ENCODE measurements at places on chromosomes 6 and 20.

DNA sequence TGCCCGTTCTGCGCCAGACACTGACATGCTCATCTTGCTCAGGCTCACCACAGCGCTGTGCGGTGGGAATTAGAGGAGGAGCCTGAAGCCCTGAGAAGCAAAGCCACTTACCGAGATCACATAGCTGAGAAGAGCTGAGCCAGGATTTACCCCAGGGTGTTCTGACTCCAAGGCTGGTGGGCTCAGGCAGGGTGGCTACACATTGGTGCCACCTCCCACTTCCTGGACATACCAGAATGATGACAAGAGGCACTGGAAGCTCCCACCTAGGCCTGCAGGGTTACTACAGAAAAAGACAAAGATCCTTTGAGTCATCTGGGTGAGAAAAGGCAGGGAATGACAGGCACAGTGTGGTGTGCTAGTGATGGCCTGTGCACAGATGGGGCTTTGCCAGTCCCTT, 24.4 kb upstream of the FKBP1A start:
- no peak for DNase-seq

GRCh38 chr6:140490081-140490480, 1115.6 kb upstream of the CITED2 start:
- no peak for DNase-seq

DNA sequence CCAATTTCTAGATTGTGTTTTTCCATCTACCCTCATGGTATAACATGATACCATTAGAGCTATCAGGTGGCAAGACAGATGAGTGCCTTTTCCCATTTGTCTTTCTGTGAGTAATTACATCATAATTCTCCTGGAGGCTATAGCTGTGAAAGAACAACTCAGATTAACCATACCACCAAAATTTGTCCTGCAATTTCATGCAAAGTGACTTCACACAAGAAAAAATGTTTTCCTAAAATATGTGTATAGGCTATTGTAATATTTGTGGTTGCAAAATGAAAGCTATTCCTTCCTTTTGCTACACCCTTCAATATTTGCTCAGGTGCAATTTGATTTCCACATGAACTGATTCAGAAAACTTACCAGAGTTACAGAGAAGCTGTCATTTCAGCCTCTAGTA, 547.7 kb upstream of the ID4 start:
- no peak for DNase-seq

GRCh38 chr6:166341977-166342348, 382 bp downstream of the SFT2D1 start:
- DNase-seq = no peak

GRCh38 chr6:68740828-68741500, 105.9 kb downstream of the ADGRB3 start:
- no peak for DNase-seq

DNA sequence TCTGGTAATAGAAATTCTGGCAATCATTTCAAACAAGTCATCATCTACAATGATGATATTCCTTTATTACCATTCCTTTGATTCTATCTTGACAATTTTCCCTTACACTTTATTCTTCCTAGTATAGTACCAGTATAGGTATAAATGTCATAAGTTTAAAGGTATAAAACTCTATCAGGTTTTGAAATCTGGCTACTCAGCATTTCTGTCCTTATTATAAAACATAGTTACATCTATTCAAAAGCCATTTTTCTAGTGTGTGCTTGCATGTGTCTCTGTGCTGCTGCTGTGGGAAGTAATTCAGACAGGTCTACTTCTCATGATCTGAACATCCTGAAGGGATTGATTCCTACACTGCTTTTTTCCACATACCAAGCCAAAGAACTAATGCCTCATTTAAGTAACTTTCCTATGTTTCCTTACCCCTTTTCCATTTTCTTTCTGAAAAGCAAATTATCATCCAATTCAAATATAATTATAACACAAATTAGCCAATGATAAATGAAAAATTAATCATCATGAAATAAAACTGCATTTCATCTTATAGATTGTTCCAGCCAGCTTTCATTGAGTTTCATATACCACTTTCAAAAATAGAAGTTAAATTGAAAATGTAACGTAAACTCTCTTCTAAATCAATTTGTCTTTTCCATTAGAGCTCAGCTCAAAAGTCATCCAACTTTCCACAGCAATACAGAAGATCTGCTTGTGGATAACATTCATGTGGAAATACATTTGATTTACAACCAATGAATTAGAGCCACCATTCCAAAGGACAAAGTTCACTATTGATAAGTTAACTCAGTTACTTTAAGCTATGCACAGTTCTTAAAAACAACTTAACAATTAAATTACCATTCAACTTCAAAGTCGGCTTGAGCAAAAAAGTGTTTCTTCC, 35.9 kb downstream of the COL12A1 start:
- DNase-seq = no peak

GRCh38 chr6:6962699-6963098, 145.1 kb upstream of the RREB1 start:
- no peak for DNase-seq

- no peak for DNase-seq
Measured at GRCh38 chr6:115934145-115934544, 126.5 kb downstream of the FRK start.

GRCh38 chr6:144365271-144365670, 80.1 kb downstream of the UTRN start:
- no peak for DNase-seq

- DNase-seq = no peak
Measured at GRCh38 chr6:122524056-122524455, 52.4 kb upstream of the SERINC1 start.

DNA sequence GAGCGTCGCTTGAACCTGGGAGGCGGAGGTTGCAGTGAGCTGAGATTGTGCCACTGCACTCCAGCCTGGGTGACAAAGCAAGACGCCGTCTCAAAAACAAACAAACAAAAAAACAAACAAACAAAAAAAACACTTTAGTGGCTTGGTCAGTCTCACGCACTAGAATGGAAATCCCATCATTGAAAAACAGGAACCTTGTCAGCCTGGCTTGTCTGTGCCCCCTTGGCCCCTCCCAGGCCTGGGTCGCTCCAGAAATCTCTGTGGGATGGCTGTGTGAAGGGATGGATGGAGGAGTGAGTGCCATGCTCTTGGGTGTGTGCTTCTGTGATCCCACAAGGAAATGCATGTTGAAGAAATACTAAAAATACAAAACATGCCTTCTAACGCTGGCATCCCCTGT, 20.9 kb upstream of the NAA20 start:
- DNase-seq = no peak

DNA sequence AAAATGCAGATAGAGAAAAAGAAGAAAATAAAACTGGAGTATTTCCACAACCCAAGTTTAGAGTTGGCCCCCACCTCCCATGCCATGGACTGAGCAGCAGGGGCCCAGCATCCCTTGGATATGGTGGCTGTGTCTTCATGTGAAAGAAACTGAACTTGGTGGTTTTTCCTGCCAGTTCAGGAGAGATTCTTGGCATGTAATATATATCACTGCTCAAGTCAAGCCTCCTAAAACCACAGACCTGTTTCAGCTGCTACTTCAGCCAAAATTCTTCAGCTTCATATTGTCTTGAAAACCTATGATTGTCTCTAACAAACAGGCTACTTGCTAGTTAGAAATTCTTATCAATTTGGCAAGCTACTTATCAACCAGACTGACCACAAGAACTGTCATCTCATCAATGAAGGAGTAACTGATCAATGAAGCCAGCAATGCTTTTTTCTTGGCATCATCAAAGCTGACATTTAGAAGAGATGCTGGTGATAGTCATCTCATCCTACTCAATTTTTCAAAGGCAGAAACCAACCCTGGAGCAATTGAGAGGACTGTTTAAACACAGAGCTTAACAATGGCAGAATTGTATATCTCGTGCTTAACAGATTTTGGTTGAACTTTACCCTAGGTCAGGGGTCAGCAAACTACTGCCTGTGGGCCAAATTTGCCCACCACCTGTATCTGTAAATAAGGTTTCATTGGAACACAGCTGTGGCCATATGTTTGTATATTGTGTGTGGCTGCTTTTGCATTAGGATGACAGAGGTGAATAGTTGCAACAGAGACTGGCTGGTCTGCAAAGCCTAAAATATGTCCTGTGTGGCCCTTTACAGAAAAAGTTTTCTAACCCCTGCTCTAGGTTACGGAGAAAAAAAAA, 10.4 kb upstream of the NOL7 start:
- DNase-seq = no peak

DNA sequence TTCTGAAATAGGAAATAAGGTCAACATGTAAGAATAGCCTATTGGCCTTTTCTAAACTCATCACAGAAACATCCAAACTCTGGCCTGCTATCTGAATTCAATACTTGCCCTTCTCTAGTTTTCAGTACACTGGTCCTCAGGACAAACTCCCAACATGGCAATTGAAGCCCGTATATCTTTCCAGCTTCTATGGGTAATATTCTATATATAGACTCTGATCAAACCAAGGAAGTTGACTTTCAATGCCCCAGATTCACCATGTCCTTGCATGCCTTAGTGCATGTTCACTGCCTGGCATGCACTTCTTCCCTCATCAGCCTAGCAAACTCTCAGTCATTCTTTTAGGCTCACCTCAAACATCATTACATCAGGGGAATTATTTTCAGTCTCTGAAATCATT, 73.2 kb downstream of the RSPO3 start:
- DNase-seq = no peak

DNA sequence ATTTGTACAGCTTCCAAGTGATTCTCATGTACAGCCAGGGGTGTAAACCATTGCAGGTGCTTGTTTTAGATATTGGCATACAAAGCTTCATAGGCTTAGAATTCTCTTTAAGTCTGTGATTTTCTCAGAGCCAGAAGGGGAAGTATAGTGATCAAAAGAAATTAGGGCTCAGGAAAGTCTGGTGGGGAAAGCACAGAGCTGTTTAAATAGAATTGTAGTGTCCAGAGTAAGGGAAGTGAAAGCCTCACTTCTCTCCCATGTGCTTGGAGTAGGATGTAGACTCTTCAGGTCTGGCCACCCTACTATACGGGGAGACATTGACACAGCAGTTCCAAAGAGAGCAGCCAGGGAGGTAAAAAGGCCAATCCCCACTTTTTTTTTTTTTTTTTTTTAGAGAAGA, 10.4 kb downstream of the GCNT2 start:
- DNase-seq = no peak

- DNase-seq = no peak
Measured at GRCh38 chr6:11604215-11604614, 66.7 kb downstream of the TMEM170B start.

DNA sequence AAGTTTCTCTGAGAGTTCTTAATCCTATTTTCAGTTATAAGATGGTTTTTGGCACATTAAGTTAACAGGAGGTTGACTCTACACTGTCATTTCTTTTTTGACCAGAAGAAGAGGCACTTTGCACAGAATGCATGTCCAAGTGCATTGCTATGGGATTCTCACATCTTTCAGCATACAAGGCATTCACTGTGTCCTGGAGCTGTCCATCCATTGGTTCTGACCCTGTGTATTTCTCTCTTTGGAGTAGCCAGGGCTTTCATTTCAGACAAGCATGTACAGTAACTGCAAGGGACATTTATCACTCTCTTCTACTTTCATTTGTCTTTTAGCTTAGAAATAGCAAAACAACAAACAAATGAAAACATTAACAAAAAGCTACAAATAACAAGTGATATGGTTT, 275.1 kb upstream of the IMPG1 start:
- DNase-seq = no peak

DNA sequence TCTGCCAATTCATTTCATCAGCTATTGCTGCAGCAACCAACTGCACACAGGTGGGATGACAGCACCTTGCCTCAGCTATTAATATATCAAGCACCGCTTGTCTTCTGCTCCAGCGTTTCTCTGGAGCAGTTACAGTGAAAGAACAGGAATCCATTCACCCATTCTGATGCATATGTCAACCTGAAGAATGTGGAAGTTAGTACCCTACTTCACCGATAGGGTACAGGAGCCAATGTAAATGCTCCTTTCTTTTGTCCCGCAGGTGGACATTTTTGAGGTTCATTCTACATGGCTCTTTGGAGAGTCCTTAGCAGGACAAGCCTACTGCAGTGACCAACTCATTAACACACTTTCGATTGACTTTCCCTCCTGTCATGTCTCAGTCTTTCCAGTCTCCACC, 139.9 kb upstream of the PRND start:
- DNase-seq = no peak

GRCh38 chr6:107235511-107235910, 120.2 kb upstream of the BEND3 start:
- no peak for DNase-seq

DNA sequence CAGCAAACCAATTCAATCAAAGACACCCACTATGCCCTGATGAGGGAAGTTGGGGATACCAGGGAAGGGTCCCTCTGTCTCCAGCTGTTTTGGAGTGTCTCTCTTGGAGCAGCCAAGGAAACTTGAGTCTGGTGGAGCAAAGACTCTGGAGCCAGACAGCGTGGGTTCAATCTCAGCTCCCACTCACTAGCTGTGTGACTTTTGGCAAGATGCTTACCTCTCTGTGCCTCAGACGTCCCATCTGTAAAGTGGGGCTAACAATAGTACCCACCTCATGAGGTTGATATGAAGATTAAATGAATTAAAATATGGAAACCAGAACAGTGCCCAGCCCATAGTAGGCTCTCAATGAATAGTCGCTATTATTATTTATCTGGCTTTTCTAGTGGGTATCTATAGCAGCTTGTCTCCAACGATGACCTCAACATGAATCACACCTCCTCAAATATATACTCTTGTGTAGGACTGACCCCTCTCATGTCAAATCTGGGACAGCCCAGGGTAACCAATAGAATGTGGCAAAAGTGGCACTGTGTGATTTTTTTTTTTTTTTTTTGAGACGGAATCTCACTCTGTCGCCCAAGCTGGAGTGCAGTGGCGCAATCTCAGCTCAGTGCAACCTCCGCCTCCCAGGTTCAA, 99.2 kb upstream of the FOXP4 start:
- DNase-seq = no peak

- no peak for DNase-seq
Measured at GRCh38 chr6:21050935-21051334, 516.7 kb downstream of the CDKAL1 start.
